Subcutaneous preadipocyte (primary cell): ENCODE measurements at places on chromosomes 3 and 15. TPM values are rescaled to one million over a fixed set of nuclear protein-coding genes. Genes with fewer than 3 reads are reported as not detected.

Gene FANCI
- 22.8 and 43.8 TPM in 2 replicates for total RNA-seq

Gene GOLGA6L7
- total RNA-seq: not detected in 2 replicates

Gene NEK11
- 3.5 and 5.1 TPM in 2 replicates for total RNA-seq

Gene AHSG
- total RNA-seq: not detected in 2 replicates

Gene SLC9C1
- total RNA-seq: under 0.01 TPM in 1 of 2 replicates, not detected in the other

Gene CACNA2D2
- not detected in 2 replicates for total RNA-seq

Gene GOLGA8J
- total RNA-seq: not detected in 2 replicates

Gene ADAMTS17
- total RNA-seq: 0.20 and 0.73 TPM in 2 replicates

Gene NIPA2
- 47.8 and 58.3 TPM in 2 replicates for total RNA-seq

Gene DUOXA2
- not detected in 2 replicates for total RNA-seq
